ENCODE measurements at places on chromosomes 2 and 18.

DNA sequence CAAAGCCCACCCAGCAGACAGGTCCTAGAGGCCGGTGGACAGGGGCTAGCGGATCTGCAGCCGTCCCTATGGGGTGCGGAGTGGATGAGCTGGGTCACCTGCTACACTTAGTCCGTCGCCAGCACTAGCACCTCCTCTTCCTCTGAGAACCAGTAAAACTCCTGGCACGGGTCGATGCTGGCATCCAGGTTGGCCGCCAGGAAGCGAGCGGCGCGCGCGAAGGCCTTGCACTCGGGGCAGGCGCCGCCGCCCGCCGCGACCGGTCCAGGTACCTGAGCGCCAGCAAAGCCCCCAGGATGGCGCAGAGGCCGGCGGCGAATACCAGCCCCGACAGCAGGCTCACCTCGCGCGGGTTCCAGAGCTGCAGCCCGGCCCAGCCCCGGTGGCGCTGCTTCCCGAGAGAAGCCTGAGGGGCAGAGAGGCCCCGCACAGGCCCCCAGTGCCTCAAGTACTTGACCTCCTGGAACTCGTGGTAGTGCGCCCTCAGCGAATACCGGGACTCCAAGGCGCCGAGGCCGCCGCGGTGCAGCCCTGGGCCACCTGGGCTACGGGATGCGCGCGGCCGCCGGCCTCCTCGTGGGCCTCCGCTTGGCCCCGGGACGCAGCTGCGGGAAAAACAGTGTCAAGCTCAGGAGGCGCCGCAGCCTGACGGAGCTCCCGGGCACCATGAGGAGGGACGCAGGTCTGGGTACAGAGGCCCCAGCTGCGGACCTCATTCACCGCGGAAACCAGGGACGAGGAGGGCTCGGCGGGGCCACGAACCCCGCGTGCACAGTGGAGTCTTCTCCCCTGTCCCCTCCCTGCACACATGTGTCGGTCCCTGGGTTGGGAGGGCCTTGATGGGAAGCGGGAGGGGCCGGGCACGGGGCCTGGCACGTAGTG lies 27.5 kb upstream of the ALPP start:
- DNase-seq, result no peak

DNA sequence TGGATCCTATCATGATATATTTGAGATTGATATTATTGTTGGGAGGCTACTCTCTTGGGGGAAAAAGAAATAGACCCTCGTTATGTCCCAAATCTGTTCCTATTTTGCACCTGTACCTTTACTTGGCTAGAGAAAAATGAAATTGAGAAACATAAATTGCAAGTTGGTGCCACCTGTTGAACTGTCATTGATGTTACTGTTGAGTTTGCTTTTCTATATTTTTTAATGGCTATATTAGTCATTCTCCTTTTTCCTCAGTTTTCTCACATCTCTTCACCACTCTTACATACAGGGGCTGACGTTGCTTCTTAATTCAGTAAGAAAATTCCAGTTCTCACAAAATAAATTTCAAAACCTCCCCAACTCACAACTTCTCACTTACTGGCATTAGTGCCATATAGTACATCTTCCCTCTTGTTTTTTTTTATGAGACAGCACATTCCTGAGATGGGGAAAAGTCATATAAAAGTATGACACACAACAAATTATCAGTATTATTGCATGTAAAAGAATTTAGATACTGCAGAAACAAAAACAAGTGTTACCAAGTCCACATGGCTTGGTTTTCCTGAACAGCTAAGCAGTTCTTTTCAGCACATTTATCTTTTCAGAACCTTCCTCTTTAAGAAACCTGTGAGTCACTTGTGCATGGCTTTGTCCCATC lies 348.3 kb upstream of the DSEL start:
- DNase-seq, result no peak

DNA sequence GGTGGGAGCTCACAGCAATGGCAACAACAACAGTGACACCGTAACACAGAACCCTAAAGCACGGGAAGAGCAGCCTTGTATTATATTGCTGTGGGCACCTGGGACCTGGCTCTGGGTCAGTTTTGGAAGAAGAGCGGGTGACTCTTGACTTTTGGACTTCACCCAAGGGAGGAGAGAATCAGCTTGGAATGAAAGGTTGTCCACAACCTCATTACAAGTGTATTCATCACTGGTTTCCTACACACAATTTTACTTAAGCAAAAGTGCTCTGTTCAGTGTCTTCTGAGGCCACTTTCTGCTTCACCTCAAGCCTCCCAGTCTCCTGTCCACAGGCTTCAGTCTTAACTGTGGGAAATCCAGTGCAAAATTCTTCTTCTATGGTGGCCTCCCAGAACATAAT lies 263.8 kb downstream of the KCNE4 start:
- DNase-seq, result no peak

DNA sequence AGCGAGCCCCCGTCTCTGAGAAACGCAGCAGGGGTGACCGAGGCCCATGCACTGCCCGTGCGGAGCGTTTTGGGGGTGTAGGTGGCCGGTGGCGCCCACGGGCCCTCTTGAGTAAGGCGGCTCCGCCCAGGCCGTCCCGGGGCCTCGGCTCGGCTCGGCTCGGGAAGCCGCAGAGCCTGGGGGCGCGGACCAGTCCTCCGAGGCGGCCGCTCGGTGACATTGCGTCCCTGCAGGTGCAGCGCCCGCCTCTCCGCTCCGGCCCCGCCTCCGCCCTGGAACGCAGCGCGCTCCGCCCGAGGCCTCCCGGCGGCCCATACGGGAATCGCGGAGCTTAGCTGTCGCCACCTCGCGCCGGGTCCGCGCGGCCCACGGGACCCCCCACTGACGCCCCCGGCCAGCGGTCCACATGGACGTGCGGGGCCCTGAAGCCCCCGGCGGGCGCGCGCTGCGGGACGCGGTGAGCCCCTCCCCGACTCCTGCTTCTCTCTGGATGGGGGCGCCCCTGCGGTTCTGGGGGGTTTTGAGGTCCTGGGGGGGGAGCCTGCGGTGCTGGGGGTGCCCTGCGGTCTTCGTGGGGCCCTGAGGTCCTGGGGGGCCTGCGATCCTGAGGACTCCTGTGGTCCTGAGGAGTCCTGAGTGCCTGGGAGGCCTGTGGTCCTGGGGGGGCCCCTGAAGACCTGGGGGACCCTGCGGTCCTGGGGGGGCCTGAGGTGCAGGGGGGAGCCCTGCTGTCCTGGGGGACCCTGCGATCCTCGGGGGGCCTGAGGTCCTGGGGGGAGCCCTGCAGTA lies at the start of gene HSBP1L1:
TSS of gene HSBP1L1 (plus strand) at position 314 of the 789 bp plus-strand sequence. CDS start at position 407, 93 bp downstream.
- peak; percentile 57 for DNase-seq

DNA sequence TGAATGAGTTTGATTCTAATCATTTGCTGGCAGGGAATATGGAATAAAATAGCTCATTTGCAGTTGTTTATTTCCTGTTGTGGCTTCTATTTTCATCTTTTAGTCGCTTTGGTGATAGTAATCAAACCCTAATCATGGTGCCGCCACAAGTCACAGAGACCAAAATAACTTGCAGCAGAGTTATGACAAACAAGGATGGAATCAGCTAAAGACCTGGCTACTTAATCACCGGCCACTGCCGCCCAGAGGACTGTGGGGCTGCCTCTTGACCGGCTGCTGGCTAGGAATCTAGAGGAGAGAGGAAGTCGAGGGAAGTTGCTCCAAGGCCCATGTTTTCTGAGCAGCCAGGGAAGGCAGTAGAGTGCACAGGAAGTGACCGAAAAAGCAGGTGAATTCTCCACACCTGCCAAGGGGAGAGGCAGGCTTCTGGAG lies 5.1 kb upstream of the SMAD7 start:
- no peak for DNase-seq

- DNase-seq, result no peak
Measured at GRCh38 chr2:240960309-240960970, 38.0 kb upstream of the SNED1 start.

DNA sequence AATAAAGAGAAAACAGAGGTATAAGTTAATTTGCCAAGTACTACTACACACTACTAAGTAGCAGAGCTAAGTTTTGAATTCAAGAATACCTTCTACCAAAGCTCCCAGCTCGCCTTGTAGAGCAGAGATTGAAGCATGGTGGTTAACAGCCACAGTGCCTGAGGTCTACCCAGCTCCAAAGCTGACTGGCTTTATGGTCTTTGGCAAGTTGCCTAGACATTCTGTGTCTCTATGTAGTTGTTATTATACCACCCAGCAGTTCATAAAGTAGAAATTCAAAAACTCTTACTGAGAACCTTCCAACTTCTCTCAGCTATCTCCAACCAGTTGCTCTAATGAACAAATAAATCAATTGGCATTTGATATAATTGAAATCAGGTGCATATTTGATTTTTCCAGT lies 87.8 kb downstream of the PDE11A start:
- no peak for DNase-seq

DNA sequence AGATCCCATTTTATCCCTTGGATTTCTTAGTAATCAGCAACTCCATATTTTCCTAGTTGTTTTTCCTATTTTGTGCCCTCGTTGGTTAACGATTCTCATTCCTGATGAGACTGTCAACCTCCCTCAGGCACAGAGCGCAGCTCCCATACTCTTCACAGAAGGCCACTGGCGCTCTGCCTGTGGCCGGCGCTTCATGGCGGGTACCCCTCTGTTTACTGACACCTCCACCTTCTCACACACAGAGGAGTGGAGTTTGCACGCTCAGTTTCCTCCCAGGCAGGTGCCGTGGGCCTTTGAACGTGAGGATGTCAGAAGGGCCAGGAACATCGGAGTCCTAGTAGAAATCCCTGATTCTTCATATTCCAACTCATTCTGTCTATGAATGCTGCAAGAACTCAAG lies 139.0 kb downstream of the MBP start:
- no peak for DNase-seq

DNA sequence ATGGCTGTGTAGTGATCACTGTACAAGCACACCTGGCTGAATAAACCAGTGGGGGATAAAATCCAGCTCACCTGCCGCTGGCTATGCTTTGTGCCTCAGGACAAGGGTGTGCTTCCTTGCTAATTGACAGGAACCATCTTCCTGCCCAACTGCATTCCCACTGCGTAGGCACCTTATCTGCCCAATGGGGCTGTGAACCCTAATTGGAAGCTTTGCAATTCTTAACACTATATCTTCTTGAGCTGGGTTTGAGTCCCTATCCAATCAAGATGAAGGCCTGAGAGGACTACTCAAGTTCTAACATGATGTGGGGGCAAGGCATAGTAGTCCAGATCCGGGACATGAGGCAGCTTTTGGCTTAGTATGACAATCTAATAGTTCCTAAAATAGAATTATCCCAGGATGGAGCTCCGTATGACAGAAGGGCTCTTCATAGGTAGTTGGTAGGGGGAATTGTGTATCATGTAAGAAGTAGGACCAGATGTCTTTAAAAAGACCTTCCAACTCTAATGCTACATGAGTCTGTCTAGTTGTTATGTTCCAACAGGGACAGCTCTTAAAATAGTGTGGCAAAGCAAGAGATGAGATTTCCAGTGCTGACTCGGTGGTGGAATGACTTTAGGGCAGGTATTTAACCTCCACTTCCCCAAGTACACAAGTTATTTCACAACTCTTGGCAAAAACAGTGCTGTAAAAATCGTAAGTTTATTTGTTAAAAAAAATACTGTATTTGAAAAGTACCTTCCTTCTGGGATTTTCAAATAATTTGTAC lies 2.3 kb upstream of the TMEM150A start:
- no peak for DNase-seq

DNA sequence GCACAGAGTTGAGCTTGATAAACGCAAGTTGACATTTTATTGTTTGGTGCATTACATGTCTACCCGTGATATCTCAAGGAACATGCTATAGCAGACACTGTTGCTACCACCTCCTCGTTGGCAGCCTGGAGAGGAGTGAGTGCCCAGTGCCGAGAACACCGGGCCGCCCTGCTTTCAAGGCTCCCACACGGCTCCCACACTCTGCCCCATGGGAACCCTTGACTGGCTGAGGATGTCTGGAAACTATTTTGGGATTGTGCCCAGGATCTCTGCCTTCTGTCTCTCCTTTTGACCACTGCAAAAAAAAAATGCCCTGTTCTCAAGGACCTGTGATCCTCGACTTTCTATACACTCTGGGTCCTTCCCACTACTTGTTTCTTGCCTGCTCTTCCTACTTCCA lies 21.1 kb downstream of the TET3 start:
- DNase-seq, result no peak

DNA sequence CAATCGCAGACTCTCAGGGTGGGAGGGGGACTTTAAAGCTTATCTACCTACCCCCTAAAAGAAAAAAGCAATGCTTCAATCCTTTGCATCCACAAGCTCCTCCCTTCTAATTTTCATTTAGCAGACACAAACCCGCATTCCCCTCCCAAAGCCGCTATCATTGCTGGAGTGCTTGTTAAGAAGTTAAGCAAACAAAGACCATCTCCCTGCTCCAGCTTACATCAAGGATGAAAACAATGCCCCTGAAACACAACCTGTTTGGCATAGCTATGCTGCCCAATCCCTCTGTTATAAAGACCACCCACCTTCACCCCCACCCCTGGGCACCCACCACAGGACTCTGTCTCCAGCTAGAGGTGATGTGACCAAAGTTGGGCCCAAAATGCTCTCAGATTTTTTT lies 33.0 kb downstream of the REEP1 start:
- no peak for DNase-seq

All from stimulated activated CD4-positive, alpha-beta T cell treated with anti-CD3 and anti-CD28 coated beads, Interleukin-4, amount 100 ng/mL, for 24 hours (primary cell).